Suprapubic skin (tissue), 4 donors: ENCODE measurements at places on chromosomes 2 and 18. TPM values are rescaled to one million over a fixed set of nuclear protein-coding genes. Genes with fewer than 3 reads are reported as not detected.

The SRD5A2 gene
- not detected for total RNA-seq

GRCh38 chr2:39144416-39144815 is 23.6 kb upstream of the SOS1 start:
- DNase-seq = no peak

DNA sequence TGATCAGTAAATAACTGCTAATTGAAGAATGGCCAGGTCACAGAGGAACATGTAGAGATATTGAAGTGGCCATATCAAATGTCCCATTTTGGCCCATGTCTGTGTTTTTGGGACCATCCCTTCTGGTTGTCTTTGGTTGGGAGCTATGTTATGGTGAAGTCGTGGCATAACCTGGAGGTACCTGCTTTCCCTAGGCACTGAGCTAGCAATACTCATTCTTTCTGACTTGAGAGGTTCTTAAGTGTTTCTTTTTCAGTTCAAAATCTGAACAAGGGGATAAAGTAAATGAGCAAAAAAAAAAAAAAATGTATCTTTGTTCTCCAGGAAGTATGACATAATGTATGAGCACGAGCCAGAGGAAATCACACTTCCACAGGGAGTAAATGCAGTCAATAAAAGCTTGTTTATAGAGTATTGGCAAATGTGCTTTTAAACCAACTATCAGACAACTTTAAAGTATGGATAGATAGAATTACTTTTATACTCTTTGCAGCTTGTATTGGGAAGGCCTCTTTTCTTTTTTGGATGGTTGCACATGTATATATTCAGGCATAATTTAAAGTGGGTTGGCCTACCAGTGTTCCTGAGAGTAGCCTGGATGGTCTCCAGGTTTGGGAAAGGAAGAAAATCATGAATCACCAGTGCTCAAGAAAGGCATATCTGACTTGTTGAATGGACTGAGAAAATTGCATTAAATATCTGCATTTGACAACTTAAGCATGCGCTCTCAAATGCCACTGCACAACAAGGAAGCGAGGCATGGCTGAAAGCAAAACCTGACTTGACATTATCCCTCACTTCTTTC is 125.0 kb downstream of the SPHKAP start:
- no peak for DNase-seq

DNA sequence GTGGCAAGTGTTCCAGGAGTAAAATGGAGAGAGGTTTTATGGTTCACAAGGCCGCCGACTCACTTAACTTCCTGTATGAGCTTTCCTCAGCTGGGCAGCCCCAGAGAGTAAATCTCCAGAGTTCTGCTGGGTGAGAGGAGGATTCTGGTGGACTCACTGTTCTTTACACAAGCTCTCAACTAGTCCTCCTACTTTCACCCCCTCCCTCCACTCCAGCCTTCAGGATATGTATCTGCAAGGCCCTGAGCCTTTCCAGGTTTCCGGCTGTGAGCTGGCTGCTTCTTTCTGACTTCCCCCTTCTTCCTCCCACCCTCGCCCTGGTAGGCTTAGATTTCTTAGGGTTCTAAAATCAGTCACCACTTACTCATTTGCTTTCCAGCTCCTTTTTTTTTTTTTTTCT is 34.0 kb downstream of the EML6 start:
- DNase-seq = no peak
